ENCODE measurements at places on chromosomes 5 and 9.
A peak's percentile ranks its signal among the peaks of the same experiment; 100 is the strongest.

- peak; percentile 73 for DNase-seq
These were observed 118.0 kb upstream of the OTULINL start for GRCh38 chr5:14463629-14464028.

GRCh38 chr5:83482961-83483360 lies 11.4 kb downstream of the VCAN start:
- no peak for DNase-seq

DNA sequence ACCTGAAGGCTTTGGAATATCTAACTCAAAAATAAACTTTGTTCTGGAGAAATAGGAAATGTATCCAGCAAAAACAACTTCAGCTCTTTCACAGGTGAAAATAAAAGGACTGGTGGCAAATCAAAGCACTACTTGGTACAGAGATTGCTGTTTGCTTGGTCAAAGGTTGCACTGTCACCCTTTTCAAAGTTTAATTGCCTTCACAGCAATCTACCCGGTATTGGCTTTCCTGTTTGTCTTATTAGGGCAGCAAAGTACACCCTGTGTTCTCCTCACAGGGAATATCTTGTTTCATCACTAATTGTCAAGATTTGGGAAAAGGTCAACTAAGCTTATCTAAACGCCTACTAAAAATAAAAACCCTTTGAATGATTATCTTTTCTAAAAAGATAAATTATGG lies 214.1 kb upstream of the ADCY2 start:
- no peak for DNase-seq

DNA sequence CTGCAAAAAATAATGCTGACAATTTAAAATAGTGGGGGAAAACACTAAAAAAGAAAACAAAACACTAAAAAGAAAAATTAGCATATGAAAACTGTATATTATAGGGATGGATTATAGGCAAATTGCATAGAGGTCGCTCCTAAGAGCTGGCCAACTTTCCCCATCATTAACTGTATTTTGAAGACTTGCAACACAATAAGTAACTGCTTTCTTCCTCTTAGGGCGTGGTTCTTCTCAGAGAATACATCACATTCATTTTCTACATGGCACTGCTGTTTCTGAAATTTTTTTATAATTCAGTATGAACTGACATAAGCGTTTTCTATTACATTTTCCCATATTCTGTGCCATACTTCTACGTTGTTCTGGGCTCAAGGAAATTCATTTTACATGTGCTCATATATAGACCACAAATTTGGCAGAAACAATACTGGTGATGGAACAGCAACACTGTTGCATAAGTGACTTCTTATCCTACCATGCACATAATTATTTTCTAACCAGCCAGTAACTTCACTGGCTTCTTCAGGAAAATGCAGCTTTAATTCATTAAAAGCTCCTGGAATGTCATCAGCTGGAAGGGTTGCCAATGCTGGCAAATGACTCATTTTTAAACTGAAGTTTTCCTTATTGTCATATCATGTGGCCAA lies 171.2 kb upstream of the DMAC1 start:
- peak; percentile 60 for DNase-seq

DNA sequence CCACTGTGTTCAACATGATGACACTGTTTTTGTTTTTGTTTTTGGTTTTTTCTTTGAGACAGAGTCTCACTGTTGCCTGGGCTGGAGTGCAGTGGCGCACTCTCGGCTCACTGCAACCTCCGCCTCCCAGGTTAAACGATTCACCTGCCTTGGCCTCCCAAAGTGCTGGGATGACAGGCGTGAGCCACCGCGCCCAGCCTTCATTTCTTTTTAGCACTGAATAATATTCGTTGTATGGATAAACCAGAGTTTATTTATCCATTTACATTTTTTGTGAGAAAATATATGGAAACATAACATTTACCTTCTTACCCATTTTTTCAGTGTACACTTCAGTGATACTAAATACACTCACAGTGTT lies 4.2 kb downstream of the CARD19 start:
- DNase-seq, result no peak

DNA sequence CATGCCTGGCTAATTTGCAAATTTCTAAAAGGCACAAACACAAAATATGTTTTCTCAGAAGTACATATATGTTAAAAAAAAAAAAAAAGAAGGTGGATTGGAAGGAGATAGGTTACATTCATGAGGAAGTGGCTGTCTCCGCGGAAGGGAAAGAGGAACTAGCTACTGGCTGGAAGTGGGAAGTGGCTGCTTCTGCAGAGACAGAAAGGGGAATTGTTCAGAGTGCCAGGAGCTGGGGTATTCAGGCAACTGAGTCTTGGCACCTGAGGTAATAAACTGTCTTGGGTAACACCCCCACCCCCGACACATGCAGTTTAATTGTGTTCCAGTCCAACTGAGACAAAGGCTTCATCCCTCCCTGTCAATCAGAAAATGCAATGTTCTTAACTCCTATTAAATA lies 45.6 kb downstream of the S1PR3 start:
- DNase-seq, result peak; percentile 69

- no peak for DNase-seq
These were observed 46.1 kb upstream of the ZBED3 start for GRCh38 chr5:77133061-77133758.

DNA sequence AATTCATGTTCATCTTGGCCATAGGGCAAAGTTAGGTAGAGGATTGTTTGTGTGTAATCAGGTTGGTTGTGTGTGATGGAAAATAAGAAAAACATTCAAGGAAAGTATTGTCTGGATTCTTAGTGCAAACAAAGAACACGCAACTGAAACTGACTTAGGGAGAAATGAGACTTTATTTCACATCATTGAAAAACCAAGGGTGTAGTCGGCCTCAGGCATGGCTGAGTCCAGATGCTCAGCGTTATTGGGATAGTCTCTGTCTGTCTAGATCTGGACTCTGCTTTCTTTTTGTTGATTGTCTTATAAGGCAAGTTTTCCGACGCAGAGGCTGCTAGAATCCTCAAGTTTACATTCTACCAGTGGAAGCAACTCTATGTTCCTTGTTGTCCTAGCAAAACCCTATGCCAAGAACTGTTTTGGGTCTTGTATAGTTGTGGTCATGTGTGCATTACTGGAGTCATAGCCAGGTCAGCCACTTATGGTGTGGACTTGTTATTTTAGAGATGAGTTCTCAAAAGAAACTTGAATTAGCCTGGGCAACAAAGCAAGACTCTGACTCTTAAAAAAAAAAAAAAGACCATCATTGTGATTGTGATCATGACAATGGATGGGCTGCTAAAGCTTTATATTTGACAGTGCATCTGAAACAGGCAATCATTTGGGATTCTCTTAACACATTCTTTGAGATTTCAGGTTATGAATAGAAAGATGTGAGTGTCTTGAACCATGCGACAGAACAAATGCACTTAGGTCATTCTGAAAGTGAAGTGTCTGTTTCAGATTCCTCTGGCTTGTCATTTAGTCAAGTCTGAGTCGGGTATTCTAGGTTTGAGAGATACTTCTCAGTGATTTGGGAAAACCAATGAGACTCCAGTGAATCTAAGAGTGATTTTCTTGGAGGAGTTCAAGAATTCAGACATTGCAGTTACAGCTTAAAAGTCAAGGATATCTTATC lies 82.6 kb downstream of the DOCK2 start:
- DNase-seq, result no peak

DNA sequence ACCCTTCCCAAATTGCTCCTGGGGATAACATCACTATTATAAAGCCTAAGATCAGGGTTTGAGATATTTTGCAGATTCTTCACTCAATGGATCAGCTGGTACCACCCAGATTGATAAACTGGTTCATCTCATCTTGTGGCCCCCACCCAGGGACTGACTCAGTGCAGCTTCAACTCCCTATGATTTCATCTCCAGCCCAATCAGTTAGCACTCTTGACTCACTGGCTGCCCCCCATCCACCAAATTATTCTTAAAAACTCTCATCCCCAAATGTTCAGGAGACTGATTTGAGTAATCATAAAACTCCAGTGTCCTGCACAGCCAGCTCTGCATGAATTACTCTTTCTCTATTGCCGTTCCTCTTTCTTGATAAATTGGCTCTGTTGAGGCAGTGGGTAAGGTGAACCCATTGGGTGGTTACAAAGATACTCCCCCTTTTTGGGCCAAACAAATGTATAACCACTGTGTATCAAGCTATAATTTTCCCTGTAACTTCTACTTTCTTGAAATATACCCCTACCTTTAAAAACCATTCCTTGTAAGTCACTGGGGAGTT lies 263.3 kb upstream of the IL12B start:
- no peak for DNase-seq

DNA sequence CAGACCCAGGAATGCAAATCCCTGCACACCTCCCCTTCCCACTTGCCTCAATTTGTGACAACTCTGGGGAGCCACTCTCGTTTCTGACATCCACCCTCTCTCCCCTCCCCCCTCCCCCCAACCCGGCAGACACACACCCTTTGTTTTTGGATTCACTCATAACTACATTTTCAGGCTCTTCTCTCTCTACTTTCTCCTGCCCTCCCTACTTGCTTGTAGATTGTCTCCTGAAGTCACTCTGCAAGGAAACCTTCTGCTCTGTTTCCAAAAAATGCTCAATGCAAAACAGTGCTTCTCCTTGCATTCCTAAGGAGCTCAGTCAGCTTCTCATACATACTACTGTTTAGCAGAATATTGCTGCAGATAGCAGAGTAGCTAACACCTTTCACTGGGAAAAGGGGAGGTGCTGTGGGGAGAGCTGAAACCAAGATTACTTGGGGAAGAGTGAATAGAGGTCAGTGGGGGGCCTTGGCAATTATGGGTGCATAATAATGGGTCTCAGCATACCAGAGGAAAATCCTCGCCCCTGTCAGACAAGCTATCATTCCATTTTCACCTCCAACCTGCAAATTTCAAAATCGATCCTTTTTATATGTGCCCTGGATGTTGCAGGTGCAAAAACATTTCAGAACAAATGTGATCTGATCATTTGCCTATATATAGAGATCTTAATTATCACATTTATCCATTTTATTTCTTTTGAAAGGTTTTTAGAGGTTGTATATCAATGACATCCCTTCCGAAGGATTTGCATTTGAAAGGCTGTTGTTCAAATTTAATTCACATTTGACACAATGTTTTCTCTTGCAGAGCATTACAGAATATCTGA lies 1860.7 kb upstream of the WWC1 start:
- no peak for DNase-seq

Data from NB4 (cell line).